Heart left ventricle (tissue), 16 donors: ENCODE measurements at places on chromosomes 4 and X.

DNA sequence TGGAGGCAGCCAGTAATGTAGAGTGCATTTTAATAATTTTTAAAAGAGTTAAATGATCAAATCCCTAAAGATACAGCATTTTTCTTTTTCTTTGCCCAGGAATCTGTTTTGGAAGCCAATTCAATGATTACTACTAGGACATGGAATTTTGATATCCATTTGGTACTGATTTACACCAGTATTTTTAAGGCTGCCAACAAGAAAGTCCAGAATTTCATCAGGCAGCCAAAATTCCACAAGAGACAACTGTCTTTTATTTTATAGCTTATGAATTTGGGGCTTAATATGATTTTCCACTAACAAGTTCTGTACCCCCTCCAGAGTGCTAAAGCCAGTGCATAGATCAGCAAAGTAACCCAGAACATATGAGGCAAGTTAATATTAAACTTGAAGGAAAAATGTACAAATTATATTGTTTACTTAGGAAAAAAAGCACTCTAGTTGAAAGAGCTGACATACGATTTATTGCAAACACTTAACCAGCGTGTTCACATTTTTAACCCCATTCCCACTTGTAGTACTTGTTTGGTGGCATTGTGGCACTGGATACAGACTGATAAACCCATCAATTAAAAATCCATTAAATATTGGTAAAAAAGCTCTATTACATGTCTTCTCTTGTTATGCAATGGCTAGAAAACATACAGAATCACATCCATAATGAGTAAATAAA, 259.7 kb downstream of the DCHS2 start:
- H3K27me3 ChIP-seq = no peaks in the 10 kb centered on the region
- H3K4me1 ChIP-seq = no peaks in the 10 kb centered on the region
- no peaks in the 10 kb centered on the region for H3K36me3 ChIP-seq
- no peak for DNase-seq
- H3K27ac ChIP-seq = no peak overlapping the region

DNA sequence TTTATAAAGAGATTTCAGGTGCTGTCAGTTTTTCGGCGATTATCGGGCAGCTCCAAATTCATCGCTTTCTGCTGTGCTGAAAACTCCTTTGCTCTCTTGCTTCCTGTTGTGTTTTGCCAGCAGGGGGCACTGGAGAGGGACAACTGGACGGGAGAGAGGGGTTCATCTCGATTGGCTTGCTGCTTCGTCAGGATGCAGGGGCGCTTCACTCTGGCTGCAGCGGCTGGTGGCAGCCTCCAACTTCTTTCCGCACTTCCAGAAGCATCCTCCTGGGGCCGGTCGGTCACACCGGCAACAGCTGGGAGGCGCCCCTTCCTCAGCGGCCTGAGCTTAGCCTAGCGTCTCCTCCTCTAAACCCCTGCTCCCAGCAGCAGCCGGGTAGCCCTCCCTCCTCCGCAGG, 29.5 kb downstream of the MSL3 start:
- DNase-seq = peak; percentile 50
- H3K4me3 ChIP-seq = no peak overlapping the region
- H3K27me3 ChIP-seq = no peaks in the 10 kb centered on the region
- H3K27ac ChIP-seq = no peak overlapping the region
- no peaks in the 10 kb centered on the region for H3K4me1 ChIP-seq
- no peaks in the 10 kb centered on the region for H3K36me3 ChIP-seq

GRCh38 chrX:134631426-134632346, 26.6 kb downstream of the PLAC1 start:
- no peak for DNase-seq
- H3K27me3 ChIP-seq = no peaks in the 10 kb centered on the region
- no peak overlapping the region for H3K27ac ChIP-seq
- no peaks in the 10 kb centered on the region for H3K36me3 ChIP-seq
- no peaks in the 10 kb centered on the region for H3K4me1 ChIP-seq
- H3K4me3 ChIP-seq = no peak overlapping the region

GRCh38 chrX:26442340-26442739, 226.4 kb downstream of the MAGEB5 start:
- no peak overlapping the region for H3K27ac ChIP-seq
- no peaks in the 10 kb centered on the region for H3K4me1 ChIP-seq
- H3K36me3 ChIP-seq = no peaks in the 10 kb centered on the region
